Brain pericyte (primary cell): ENCODE measurements at places on chromosomes 5 and 9.

DNA sequence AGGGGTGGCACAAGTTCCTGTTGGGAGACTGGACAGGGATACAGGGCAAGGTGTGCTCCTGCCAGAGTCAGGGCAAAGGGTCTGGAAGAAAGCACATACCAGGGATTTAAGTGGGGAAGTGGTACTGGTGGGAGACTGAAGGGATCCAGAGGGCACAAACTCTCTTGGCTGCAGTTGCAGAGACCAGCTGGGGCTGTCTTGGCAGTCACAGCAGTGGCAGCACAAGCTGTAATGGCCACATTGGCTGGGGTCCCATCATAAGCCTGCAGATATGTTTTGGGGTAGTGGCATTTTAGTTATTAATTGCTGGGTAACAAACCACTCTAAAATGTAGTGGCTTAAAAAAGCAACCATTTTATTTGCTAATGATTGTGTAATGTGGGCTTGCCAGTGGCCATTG lies 492.2 kb downstream of the ENC1 start:
- DNase-seq = no peak

GRCh38 chr9:124309667-124310084 lies 51.9 kb downstream of the NEK6 start:
- DNase-seq = peak; percentile 78

DNA sequence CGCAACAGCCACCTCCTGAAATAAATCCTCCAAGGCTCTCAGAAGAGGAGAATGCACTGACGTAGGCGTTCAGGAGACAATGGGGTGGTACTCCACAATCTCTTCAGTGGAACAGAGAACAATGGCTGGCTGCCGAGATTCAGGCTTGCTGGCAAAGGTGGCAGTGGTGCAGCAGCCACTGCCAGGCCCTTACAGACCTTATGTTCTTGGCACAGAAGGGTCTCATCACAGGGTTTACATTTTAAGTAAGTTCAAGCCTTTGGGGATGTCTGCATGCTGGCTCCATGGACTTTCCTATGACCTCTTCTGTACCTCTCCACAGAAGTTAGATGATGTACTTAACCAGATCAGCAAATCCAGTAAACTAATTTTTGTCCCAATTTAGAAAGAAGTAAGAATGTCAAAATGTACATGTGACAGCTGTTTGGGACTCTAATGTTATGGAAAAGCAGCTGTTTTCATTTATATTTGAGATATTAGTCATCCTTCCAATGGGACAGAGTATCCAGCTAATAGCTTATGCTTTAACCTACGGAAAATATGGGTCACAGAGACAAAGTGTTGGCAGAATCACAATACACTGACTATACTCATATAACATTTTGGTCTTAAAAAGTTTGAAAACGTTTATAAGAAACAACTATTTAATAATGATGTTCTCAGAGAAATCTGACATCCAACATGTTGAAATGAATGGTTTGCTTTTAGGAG lies 180.9 kb downstream of the MAPKAP1 start:
- DNase-seq = no peak

DNA sequence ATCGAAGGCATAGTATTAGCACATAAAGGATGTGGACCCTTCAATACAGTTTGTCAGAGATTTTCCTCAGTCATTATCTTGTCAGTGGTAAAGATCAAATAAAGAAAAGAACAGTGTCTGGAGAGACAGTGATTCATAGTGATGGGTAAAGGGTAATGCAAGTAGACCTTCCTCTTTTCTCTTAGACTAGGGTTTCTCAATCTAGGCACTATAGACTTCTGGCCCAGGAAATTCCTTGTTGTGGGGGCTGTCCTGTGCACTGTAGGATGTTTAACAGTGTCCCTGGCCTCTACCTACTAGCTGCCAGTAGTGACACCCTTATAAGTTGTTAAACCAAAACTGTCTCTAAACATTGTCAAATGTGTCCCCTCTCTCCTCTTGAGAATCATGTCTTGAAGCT lies 6.9 kb downstream of the CAMK4 start:
- DNase-seq = no peak

DNA sequence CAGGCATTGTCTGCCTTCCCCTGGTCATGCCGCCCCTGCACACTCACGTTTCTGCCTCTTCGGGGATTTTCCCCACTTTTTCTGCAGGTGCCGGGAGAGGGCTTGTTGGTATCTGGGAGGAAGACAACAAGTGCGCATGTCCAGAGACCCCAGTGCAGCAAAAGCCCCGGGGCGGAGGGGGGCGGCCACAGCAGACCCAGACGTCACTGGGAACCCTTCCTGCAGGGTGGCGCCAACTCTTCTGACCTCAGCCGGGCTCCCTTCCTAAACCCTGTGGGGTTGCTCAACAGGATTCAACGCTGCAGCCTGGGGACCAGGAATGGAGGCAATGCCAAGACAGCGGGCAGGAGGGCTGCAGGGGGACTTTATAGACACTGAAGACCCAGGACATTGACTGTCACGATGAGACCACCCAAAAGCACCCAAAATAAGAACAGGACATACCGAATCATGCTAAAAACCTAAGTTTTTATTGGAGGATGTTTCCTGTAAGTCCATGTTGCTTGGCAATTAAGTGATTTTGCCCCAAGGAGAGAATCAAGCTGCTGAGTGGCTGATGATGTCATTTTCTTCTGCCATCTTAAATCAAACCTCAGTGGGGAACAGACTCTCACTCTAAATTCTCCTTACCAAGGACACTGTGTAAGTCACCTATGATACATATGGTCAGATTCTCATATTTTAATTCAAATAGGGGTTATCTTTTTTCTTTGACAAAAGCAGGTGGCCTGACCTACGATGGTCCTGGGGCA lies 62.9 kb upstream of the SIMC1 start:
- DNase-seq = no peak

DNA sequence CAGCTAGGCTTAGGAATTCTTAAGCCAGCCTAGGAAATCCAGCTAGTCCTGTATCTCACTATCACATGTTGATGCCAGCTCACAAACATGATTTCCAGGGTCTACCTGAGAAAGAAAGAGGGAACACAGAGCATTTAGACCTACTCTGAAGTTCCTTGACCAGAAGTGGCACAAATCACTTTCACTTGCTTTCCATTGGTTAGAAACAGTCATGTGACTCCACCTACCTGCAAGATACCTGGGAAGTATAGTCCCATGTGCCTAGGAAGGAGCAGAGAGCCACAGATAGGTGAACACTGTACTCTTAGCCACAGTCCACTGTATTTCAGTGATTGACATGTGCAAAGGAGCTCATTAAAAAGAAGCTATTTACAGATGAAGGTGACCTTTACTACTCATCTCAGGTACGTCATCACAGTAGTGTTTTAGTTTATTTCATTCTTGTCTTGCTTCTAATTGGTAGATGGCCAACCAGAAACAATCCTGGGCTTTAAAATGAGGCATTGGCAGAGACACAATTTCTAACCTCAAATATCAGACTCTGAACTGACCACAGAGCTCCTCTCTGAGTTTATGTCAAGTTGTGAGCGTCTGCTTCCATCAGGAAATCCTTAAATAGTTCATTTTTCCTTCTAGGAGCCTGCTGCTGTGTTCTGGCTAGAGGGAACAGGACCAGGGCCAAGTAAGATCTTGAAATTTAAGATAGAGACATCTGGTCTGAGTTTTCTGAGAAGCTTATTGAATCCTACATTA lies 340.7 kb downstream of the TLE4 start:
- no peak for DNase-seq

DNA sequence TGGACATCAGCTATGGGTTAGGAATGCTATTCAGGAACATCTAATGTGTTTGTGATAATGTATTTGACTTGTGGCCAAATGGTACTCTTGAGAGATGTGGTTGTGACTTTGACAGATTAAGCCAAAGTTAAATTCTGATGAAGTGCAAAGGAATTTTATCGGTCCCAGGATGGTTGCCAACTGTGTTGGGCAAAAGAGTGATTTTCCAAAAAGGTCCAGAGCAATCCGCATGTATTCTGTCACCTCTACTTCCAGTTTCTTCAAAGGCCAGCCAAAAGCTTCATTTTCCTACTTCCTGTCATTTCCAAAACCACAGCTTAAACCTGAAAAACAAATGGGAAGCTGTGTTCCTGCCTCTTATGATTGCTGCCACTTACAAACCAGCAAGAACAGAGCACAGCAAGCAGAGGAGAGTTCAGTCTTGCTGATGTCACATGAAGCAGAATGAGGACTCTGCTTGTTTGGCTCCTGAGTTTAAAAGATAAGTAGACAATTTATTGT lies 59.8 kb downstream of the MARCHF3 start:
- no peak for DNase-seq

DNA sequence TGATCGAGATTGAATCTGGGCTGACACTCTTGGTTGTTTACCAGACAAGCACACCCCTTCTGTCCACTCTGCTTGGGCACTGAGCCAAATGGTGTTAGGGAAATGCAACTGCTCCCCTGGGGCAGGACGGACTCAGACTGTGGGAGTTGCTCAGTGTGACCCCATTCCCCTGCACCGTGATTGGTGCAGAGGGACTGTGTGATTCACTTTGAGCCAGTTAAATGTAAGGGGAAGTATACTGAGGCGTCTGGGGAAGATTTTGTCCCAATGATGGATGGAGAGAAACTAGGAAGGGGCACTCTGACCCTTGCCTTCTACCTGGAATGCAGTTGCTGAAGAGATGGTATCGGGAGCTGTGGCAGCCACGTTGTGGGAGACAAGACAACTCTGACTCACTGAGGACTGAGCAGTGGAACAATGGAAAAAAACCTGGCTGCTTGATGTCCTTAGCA lies 196.0 kb upstream of the ANKRD55 start:
- no peak for DNase-seq

DNA sequence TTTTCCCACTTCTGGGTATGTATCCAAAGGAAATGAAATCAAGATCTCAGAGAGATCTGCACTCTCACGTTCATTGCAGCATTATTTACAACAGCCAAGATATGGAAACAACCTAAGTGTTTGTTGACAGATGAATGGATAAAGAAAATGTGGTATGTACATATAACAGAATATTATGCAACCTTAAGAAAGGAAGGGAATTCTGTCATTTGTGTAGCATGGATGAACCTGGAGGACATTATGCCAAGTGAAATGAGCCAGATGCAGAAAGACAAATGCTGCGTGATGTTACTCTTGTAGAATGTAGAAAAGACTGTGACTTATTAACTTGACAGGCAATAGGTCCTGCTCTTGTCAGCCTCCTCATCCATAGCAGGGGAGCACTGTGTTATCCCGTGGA lies 31.4 kb downstream of the PPARGC1B start:
- DNase-seq = no peak
